ENCODE measurements at places on chromosomes 2 and 18. TPM values are rescaled to one million over a fixed set of nuclear protein-coding genes. Genes with fewer than 3 reads are reported as not detected.

The PMS1 gene
- 16.1 TPM for polyA plus RNA-seq

The IL1RN gene
- polyA plus RNA-seq: not detected

The REL gene
- polyA plus RNA-seq: 3.8 TPM

The MYO7B gene
- not detected for polyA plus RNA-seq

The SLC11A1 gene
- polyA plus RNA-seq: 0.92 TPM

The UPP2 gene
- polyA plus RNA-seq: not detected

The DSG4 gene
- polyA plus RNA-seq: not detected

The ST8SIA5 gene
- polyA plus RNA-seq: not detected

The UGT1A4 gene
- polyA plus RNA-seq: not detected

The MRO gene
- not detected for polyA plus RNA-seq

The SERPINB13 gene
- not detected for polyA plus RNA-seq

The KYNU gene
- polyA plus RNA-seq: 0.85 TPM

The NT5DC4 gene
- polyA plus RNA-seq: not detected

The MAP3K19 gene
- not detected for polyA plus RNA-seq

The BCL2 gene
- 28.5 TPM for polyA plus RNA-seq

The LYPD1 gene
- polyA plus RNA-seq: not detected

The RIF1 gene
- polyA plus RNA-seq: 13.0 TPM

The GNAL gene
- 0.20 TPM for polyA plus RNA-seq

The LAMA1 gene
- not detected for polyA plus RNA-seq

The SLC9A4 gene
- polyA plus RNA-seq: not detected

The GPR155 gene
- 10.6 TPM for polyA plus RNA-seq

The CAVIN2 gene
- 0.06 TPM for polyA plus RNA-seq

The TIMM21 gene
- 24.8 TPM for polyA plus RNA-seq

The CYS1 gene
- not detected for polyA plus RNA-seq

The CCDC68 gene
- not detected for polyA plus RNA-seq

The RNF152 gene
- polyA plus RNA-seq: not detected

The SLC5A7 gene
- not detected for polyA plus RNA-seq

The FLACC1 gene
- polyA plus RNA-seq: 0.39 TPM

The ITGA4 gene
- 219 TPM for polyA plus RNA-seq

The MEP1B gene
- polyA plus RNA-seq: not detected

The ANKRD36C gene
- polyA plus RNA-seq: 32.2 TPM

The RGPD4 gene
- not detected for polyA plus RNA-seq

The UGT1A8 gene
- polyA plus RNA-seq: not detected

The EPB41L3 gene
- polyA plus RNA-seq: not detected

The ASAP2 gene
- not detected for polyA plus RNA-seq

The EFR3B gene
- polyA plus RNA-seq: not detected

The UGT1A5 gene
- not detected for polyA plus RNA-seq

The MAPRE2 gene
- 100 TPM for polyA plus RNA-seq

The FZD7 gene
- not detected for polyA plus RNA-seq

The TLX2 gene
- 0.33 TPM for polyA plus RNA-seq

The UGT1A3 gene
- polyA plus RNA-seq: not detected

All from CD4-positive, alpha-beta memory T cell (primary cell).